Hematopoietic multipotent progenitor cell treated with erythropoietin and hydrocortisone succinate and interleukin-3 and kit ligand, for 4 days (in vitro differentiated cells): ENCODE measurements at places on chromosomes 16 and 17.

GRCh38 chr17:38466346-38467315 lies 38.4 kb downstream of the ARHGAP23 start:
- DNase-seq, result no peak

GRCh38 chr17:81574643-81574956 lies 22.4 kb upstream of the FAAP100 start:
- DNase-seq, result no peak

DNA sequence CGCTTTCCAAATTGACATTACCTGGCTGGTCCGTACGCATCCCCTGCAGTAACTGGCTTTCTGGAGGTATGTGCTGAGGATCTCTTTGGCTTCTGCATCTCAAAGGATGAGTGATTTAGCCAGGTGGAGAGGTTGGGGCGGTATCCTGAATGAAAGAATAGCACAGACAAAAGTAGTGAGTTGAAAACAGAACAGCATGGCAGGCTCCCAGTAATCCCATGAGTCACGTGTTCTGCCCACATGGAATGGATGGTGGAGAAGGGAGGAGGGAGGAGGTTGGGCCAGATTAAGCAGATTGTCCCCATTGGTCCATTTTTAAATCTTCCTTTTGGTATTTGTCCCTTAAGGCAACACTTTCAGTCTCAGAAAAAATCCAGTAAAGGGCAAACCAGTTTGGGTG lies 176.0 kb downstream of the WWOX start:
- no peak for DNase-seq

GRCh38 chr17:76670718-76671122 lies 27.2 kb upstream of the ST6GALNAC1 start:
- DNase-seq, result no peak

- DNase-seq, result no peak
Observed at GRCh38 chr16:1590366-1590765, 21.5 kb downstream of the IFT140 start.

- DNase-seq, result no peak
Observed at GRCh38 chr17:34673995-34674890, 94.9 kb downstream of the TMEM132E start.

DNA sequence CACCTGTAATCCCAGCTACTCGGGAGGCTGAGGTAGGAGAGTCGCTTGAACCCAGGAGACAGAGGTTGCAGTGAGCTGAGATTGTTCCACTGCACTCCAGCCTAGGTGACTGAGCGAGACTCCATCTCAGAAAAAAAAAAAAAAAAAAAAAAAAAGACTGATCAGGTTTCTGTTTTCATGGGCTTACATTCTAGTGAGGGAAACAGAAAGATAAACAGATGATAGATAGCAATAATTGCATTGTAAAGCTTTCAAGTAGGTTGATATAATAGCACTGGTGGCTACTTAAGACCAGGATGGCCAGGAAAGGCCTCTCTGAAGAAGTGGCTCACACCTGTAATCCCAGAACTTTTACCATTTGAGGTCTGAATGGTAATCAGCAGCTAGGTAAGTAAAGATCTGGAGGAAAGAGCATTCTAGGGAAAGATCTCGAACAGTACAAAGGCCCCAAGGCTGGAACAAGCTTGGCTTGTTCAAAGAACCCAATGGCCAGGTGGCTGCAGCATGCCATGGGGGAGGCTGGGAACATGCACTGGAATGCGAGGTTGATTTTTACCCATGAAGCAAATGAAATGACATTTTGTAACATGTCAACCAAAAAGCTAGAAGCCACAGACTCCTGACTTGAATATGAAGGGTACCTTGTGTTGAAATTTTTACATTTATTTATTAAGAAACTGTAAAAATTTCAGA lies 108.3 kb upstream of the DHX40 start:
- DNase-seq, result no peak

DNA sequence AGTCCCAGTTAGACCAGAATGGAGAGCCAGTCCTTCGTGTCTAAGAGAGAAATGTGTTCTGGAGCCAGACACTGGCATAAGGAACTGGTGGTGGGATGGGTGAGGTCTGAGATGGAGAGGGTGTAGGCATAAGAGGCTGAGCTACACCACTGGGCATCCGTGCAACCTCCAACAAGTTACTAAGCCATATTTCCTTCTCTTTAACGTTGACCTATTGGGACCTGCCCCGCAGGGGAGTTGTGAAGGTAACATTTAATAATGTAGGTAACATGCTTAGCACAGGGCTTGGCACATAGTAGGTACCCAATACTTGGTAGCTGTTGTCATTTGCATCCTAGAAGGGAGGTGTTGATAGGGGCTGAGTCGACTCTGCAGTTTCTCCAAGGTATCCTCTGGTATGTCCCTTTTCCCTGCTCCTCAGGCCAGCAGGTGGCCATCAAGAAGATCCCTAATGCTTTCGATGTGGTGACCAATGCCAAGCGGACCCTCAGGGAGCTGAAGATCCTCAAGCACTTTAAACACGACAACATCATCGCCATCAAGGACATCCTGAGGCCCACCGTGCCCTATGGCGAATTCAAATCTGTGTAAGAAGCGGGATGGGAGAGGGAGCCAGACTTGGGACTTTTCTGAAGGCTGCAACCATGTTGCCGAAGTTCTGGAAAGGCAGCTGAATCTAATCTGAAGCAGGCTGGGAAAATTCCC lies 1.2 kb downstream of the MAPK7 start:
- DNase-seq, result no peak

GRCh38 chr16:69831212-69832123 lies 69.3 kb downstream of the WWP2 start:
- DNase-seq, result no peak

DNA sequence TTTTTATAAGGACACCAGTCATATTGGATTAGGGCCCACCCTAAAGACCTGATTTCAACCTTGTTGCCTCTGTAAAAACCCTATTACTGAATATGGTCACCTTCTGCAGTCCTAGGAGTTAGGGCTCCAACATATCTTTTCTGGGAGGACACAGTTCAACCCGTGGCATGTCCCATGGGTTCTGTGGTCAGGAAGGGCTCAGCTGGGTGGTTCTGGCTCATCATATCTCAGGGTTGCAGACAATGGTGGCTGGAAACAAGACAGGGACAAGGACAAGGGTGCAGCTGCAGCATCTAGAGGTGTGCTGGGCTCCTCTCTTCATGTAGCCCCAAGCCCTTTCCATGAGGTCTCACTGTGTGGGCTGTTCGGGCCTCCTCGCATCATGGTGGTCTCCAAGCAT lies 63.1 kb upstream of the FOXF1 start:
- no peak for DNase-seq

DNA sequence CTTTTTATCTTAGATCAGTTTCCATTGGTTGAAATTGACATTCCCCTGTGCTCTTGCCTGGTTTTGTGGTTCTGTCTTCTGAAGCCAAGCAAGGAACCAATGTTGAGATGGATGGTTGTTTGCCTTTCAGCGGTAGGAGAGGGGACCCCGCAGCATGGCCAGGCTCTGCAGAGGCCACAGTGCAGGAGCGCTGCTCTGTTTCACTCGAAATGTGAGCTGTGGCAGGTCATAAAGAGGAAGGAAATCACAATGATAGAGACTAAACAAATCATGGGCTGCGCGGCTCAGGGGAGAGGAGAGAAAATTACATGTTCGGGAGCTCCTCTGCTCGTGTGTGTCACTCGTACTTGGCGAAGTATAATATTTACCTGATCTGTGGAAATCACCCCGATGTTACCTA lies 148.2 kb downstream of the SNX29 start:
- peak; percentile 55 for DNase-seq

DNA sequence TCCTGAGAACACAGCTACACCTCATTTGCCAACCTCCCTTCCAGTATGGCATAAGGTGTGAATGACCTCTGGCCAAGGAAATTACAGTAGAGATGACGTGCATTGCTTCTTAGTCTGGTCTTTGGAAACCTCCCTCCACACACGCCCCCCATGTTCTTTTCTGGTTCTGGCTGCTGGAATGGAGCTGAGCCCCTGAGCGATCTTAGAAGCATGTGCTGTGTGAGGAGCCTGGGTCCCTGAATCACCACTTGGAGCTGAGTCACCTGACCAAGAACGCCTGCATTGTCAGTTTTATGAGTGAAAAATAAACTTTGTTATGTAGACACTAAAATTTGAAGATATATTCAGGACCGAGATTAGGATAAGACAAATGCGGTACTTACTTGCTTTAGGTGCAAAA lies 51.4 kb downstream of the HS3ST3A1 start:
- DNase-seq, result no peak

GRCh38 chr16:50254072-50254471 lies 12.3 kb upstream of the ADCY7 start:
- DNase-seq, result peak; percentile 63

DNA sequence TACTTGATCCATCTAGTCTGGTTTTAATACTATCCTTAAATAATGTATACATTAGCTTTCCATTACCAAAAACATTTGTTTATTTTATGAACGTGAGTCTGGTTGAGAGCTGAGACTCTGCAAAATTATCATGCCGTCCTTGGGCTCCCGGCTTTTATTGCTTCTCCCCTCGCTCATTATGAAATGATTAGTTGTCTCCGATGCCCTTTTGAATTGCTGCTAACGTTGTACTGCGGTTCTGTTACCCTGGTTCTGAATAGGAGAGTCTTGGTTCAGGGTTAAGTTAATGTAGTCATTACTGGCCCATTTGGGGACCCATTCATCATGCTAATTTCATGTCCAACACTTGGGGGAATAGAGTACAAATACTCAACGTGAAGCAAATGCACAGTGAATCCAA lies 12.8 kb downstream of the XYLT1 start:
- DNase-seq, result no peak

GRCh38 chr17:37816950-37817349 lies 72.1 kb upstream of the HNF1B start:
- no peak for DNase-seq

GRCh38 chr16:68432701-68433100 lies 15.6 kb downstream of the SMPD3 start:
- DNase-seq, result no peak

DNA sequence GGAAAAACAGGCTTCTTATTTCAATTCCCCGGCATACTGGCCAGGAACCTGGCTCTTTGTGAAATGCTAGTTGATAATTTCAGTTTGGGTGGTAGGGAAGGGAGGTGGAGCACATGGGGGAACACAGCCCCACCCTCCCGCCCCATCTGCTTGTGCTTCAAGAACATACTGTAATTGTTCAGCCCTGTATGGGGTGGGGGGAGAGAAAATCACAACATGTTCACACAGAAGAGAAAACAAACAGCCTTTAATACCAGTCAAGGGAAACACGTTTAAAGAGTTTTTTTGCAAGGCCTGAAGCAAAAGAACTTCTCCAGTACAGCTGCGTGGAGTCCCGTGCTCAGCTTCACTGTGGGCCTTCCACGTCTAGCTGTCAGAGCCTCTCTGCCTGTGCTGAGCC lies 59.7 kb downstream of the SHISA6 start:
- DNase-seq, result no peak

GRCh38 chr17:79202480-79202879 lies 127.9 kb downstream of the ENGASE start:
- no peak for DNase-seq

GRCh38 chr17:30788918-30789317 lies 35.6 kb downstream of the CRLF3 start:
- DNase-seq, result no peak

DNA sequence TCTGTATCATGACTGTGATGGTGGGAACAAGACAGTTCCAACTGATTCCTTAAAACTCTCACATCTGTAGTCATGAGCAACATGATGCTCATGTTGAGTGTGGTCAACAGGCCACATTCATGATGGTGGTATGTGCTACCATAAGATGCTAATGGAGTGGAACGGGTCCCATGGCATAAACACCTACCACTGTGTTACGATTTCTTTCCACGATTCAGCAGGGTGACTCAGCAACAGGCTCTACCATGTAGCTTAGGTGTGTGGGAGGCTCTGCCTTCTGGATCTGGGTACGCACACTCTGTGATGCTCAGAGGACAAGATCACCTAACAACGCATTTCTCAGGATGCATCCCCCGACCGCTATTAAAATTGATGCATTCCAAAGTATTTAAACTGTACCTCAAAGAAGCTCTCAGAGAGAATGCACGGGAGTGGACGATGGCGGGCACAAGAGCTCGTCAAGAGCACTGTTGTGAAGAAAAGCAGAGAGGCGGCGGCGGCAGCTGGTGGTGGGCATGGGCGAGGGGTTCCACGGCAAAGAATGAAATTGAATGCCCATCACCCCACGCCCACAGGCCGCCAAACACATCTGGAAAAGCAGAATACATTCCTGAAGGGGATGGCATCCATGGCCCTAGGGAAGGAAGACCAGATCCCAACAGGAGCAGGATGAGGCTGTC lies 133.3 kb downstream of the ZNF778 start:
- DNase-seq, result no peak

- DNase-seq, result no peak
Observed at GRCh38 chr17:77295241-77295853, 154.6 kb downstream of the SEC14L1 start.

DNA sequence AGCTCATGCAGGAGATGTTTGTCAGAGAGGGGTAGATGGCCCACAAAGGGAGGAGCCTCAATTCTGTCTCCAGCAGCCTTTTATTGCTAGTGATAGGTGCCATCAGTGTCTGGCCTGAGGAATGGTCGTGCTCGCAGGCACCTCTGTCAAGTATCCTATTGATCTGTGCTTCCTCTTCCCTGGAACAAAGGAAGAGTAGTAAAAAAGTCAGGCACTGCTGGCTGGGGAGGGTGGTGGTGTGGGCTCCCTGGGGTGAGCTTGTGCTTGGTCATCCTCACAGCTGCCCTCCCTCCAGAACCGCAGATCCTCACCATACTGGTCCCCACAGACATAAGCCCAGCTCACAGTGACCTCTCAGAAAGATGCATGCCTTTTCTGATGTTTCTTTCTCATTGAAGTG lies 15.0 kb upstream of the SALL1 start:
- no peak for DNase-seq

- DNase-seq, result peak; percentile 91
Observed at GRCh38 chr16:2874912-2875362, 8.1 kb upstream of the FLYWCH2 start.

- no peak for DNase-seq
Observed at GRCh38 chr16:76882105-76882504, 308.9 kb upstream of the MON1B start.

- DNase-seq, result peak; percentile 46
Observed at GRCh38 chr17:61411261-61412142, 11.9 kb downstream of the TBX2 start.

DNA sequence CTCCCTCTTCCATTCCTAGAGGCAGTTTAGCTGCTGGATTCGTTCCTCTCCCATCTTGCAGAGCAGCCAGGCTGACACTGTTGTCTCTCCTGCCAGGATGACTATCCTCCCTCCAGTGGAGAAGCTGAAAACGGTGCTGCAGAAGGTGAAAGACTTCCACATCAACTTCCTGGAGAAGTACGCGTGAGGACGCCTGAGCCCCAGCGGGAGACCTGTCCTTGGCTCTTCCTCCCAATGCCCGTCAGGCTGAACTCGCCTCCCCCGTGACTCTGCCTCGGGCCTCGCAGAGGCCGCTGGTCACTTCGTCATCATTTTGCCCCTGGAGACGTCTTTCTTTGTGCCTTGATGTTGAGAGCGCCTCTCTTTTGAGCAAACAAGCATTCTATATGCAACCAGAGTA lies 44.6 kb downstream of the GPT2 start:
- DNase-seq, result no peak

GRCh38 chr16:4260360-4260759 lies 12.5 kb downstream of the TFAP4 start:
- DNase-seq, result no peak

- DNase-seq, result peak; percentile 40
Observed at GRCh38 chr16:30562021-30562420, 3.8 kb upstream of the ZNF764 start.
